ENCODE measurements at places on chromosomes 1 and 21.

- no peak for DNase-seq
Observed at GRCh38 chr1:192488058-192488457, 87.5 kb upstream of the RGS1 start.

GRCh38 chr1:62361431-62361830 lies 42.2 kb upstream of the KANK4 start:
- DNase-seq = no peak

- no peak for DNase-seq
Observed at GRCh38 chr1:156589546-156589945, 2.0 kb upstream of the NAXE start.

GRCh38 chr1:204996981-204997380 lies 46.0 kb upstream of the CNTN2 start:
- no peak for DNase-seq

DNA sequence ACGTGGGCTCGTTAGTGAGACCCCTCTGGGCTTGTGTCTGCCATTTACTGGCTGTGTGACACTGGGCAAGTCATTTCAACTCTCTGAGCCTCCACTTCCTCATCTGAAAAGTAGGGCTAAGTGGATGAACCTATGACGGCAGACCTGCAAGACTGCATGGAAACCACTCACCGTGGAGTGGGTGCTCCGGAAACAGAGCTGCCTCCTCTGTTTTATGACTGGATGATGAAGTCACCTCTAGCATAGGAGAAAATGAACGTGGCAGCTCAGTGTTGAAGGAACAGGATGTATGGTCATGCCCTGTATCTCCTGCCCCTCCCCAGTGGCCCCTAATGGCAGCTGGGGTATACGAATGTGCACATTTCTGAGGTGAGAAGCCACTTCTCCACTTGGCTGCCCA lies 40.5 kb downstream of the STPG1 start:
- no peak for DNase-seq

DNA sequence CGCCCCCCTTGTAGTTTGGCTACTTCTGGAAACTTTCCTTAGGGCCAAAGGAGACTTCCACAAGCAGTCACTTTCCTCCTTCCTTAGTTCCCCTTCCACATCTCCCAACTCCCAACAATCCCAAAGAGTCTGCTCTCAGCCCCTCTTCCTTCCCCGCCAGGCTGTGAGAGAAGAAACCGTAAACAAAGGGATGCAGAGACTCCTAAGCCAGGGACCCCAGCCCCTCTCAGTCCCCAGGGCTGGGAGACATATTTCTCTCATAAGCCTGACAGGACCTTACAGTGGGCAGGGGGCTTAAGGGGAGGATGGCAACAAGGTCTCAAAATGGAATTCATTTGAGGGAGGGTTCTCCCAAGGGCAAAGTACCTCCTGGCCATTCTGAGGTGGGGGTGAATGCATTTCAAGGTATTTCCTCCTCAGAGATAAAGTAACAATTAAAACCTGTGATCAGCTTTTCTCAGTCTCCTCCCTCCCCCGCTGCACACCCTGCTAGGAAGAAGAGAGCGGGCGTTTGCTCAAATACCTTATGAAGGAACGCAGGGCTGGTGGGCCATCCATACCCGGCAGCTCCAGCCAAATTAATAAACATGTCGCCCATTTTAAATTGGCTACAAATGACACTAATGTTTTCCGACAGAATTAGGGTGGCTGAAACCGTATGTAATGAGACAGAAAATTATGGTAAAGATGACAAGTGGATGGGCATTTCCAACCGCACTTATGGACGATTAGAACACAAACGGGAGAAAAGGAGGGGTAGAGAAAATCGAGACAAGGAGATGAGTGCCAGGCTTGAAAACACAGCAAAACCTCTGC lies 4.0 kb downstream of the BARHL2 start:
- DNase-seq = no peak

DNA sequence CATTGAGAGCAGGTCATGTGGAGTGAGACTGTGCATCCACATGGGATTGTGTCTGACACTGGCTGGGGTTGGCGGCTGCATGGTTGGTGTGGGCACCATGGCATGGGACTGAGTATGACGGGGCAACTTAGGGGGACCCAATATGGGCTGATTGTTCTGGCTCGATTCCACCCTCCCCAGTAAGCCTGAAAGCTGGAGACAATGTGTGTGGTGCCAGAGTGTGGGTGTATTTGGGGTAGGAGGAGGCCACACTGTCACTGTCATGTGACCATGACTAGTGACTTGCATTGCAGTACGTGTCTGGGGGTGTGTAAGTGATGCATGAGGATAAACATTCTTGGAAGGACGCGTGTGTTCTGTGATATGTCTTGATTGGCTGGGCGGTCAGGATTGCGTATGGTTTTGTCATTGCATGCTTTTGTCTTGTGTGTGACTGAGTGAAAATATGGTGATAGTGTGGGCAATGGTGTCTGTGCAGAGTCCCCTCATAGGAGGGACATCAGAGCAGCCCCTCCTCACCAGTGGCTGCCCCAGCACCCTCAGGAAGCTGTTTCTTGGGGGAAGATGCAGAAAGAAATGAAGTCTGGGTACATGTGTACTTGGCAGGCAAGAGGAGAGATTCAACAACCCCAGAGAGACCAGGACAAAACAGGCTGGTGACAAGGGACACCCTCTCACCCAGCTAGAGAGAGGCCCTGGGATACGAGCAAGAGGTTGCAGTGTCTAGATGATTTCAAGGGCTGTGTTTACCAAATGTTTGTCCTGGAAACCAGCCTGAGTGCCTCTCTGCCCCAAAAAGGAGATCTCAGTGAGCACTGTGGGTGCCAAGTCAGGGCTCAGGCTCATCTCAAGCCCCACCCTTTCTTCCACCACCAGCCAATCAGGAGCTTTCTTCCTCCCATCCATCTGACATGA lies 36.3 kb downstream of the SDC3 start:
- no peak for DNase-seq

GRCh38 chr1:175725684-175726083 lies 17.7 kb downstream of the TNR start:
- DNase-seq = no peak

DNA sequence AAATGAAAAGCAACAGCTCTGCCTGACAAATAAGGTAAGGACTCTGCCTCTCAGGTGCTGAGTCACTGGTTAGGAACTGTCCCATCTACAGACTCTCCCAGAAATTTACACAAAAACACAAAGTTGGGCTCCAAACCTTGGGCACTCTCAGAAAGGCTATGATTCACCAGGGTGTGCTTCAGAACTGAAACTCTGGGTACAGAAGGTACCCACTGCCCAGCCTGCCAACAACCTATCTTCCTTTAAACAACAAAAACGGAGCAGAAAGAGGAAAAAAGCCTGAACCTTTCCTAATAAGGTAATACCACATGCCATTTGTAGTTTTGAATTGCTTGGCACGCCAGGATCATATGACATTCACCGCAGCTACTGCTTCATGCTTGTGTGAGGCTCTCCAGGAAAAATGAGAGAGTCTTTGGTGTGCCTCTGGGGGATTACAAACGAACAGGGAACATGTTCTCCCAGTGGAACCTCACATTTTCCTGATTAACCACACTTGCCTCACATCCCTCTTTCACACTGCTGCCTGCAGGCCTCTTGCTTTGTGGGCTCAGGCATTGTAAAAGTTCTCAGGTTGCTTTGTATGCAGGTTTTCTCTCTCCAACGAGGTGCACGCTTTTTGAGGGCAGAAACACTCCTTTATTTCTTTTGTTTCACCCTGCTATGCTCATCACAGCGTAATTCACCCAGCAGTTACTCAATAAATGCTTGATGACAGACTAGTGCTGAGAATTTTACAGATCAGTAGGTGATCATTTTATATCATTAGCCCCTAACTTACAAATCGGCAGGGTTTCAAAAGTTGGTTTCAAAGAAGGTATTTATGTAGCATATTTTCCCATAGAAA lies 65.1 kb downstream of the GADD45A start:
- DNase-seq = no peak

DNA sequence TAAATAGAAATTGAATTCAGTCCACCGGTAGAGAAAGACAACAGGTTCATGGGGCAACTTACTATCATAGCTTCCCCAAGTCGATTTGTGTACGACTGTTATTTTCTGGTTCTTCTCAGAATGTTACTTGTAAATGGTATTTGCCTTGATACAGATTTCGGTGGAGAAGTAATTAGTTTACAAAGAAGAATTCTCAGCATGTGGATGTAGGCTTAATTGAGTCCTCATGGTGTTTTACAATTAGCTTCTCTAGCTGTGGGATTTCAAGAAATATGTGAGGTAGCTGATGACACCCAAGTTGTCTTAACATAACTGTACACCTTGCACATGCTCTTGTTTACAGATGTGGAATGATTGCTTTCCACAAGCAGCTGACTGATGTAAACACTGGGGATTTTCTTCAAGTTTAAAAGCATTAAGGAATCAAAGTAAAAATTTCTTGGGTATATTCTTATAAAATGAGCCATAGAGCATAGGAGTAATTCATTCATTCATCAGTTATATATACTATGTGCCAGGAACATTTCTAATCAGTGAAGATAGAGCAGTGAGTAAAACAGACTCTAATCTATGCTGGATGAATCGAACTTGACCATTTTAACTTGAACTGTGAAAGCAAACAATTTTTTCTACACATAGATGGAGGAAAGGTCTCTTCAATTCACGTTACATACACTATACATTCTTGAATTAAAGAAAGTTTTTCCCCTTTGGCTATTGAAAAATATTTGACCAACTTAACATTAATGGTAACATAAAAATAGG lies 1.4 kb downstream of the MACO1 start:
- DNase-seq = no peak

DNA sequence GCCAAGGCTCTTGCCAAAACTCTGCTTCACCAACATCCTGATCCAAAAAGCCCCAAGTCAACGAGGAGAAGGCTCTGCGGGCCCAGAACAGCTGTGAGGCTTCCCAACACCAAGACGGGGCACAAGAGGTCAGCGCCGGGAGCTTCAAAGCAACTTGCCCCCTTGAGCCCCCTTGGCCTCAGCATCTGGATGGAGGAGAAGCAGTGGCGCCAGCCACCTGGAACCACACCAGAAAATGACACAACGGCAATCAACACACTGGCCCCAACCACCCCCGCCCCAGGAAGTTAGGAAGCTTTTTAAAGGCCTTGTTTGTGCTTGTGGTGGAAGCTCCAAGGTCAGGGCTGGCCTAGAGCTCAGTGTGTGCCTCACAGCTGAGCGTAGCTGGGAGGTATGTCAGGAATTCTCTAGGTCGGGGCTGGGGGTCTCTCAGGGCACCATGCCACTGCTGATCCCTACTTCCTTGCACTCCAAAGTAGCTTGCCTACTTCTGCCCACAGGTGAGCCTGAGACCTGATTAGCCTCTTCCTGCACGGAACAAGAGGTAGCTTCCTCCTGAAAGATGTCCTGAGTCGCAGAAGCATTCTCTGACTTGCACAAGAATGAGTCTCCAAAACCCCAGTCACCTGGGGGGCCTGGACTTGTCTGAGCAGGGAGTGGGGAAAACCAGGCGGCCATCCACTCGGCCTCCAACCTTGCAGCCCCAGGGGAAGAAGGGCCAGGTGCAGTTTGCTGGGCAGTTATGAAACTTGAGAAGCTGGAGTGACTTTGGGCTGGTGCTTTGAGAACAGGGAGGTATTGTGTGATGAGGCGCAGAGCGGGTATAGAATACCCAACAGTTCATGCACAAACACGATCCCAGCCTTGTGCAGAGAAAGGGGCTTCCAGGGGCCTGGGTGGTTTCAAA lies 9.7 kb upstream of the SRP9 start:
- DNase-seq = peak; percentile 36

DNA sequence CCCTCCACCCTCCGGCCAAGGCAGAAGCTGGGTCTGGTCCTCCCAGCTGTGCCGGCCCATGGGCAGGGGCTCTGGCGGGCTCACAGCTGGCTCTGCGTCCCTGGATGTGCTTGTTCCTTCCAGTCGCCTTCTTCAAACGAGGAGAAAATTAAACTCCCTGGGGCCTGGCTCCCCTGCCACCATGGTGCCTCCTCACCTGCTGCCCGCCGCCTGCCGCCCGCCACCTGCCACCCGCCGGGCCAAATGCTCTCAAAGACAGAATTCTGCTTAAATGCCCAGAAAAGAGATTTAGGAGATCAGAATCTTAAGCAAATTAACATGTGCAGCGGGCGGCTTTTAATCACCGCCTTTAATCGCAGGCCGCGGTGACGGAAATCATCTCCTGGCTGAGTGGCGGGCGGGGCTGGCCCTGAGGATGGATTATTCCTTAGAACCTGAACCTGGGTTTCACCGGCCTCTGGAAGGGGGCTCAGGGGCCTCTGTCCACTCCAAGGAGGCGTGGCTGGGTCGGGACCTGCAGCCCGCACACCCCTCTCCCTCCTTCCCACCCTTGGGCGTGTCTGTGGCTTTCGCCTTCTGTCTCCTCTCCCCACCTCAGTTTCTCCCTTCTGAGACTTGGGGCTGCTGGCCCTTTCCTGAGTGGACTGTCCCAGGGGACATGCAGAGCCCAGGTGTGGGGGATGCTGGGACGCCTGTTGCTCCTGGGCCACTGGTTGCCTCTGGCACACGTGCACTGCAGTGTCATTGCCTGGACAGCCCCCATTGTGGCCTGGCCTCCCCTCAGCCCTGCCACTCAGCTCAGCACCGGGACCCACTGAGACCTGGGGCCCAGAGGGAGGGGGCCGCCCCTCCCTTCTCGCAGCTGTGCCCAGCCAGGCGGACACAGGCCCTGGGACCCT lies 10.5 kb upstream of the PLCH2 start:
- DNase-seq = no peak

DNA sequence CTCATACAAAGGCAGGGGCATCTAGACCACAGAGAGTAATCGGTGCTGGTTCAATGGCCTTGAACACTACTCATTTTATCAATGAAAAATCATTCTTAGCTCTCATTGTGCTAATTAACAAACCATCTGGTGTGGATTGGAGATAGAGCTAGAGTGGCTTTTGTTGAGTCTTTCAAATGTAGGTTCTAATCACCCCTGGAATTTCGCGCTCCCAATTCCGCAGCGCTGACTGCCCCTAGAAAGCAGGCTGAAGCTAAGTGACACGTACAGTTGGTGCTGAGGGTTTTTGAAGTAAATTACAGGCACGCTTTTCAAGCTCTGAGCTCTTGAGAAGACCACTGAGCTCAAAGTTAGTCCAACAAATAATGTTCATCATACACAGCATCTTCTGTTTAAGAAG lies 31.2 kb upstream of the CA6 start:
- no peak for DNase-seq

- no peak for DNase-seq
Observed at GRCh38 chr1:224525411-224526040, 90.6 kb upstream of the CNIH3 start.

GRCh38 chr21:33799378-33800090 lies 116.1 kb downstream of the ATP5PO start:
- no peak for DNase-seq

- no peak for DNase-seq
Observed at GRCh38 chr21:35563885-35564451, 496.4 kb downstream of the SETD4 start.

Data from activated CD8-positive, alpha-beta memory T cell treated with anti-CD3 and anti-CD28 coated beads, Interleukin-2, amount 50 U/mL, for 48 hours (primary cell).